ENCODE measurements at places on chromosomes 16 and 17.
A peak's percentile ranks its signal among the peaks of the same experiment; 100 is the strongest.

- no peaks in the 10 kb centered on the region for H3K36me3 ChIP-seq
- DNase-seq: no peak
- H3K27me3 ChIP-seq: no peaks in the 10 kb centered on the region
- no peaks in the 10 kb centered on the region for H3K4me1 ChIP-seq
- H3K4me3 ChIP-seq: no peak overlapping the region
Observed at GRCh38 chr17:75295201-75296158, 6.2 kb upstream of the SLC25A19 start.

- no peak overlapping the region for H3K4me3 ChIP-seq
- H3K36me3 ChIP-seq: no peaks in the 10 kb centered on the region
- H3K27ac ChIP-seq: peak overlapping the region; percentile 67
- DNase-seq: no peak
- peaks cover 43% of the 10 kb centered on the region for H3K27me3 ChIP-seq
Observed at GRCh38 chr17:58335779-58336455, 7.3 kb upstream of the TSPOAP1 start.

DNA sequence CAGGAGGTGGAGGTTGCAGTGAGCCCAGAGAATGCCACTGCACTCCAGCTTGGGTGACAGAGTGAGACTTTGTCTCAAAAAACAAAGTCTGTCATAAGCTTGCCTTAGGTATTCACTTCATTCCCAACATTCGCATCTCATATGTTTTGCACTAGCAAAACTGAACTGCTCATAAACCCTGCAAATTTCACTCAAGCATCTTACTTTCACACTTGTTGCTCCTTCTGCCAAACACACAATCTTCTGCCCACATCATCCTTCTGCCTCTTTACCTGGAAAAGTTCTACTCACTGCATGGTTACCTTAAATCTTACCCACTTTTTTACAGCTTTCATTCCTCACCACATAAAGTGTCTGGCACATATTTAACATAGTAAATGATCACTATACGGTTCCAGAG lies 152.5 kb downstream of the USP22 start:
- H3K36me3 ChIP-seq: no peaks in the 10 kb centered on the region
- peaks cover 29% of the 10 kb centered on the region for H3K27me3 ChIP-seq
- DNase-seq: no peak
- no peaks in the 10 kb centered on the region for H3K4me1 ChIP-seq

- peak overlapping the region; percentile 87 for H3K4me3 ChIP-seq
- peaks cover 15% of the 10 kb centered on the region for H3K36me3 ChIP-seq
- peaks cover 83% of the 10 kb centered on the region for H3K4me1 ChIP-seq
- H3K27me3 ChIP-seq: no peaks in the 10 kb centered on the region
- peak overlapping the region; percentile 94 for H3K27ac ChIP-seq
Observed at GRCh38 chr17:44120851-44121605, 2.4 kb downstream of the HDAC5 start.

DNA sequence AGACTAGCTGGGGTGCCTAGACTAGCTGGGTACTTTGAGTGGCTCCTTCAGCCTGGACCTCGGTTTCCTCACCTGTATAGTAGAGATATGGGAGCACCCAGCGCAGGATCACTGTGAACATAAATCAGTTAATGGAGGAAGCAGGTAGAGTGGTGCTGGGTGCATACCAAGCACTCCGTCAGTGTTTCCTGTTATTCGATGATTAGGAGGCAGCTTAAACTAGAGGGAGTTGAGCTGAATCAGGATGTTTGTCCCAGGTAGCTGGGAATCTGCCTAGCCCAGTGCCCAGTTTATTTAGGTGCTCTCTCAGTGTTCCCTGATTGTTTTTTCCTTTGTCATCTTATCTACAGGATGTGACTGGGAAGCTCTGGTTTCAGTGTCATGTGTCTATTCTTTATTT lies 8.4 kb upstream of the TMEM235 start:
- H3K36me3 ChIP-seq: no peaks in the 10 kb centered on the region
- peak overlapping the region; percentile 33 for H3K27ac ChIP-seq
- peaks cover 15% of the 10 kb centered on the region for H3K4me1 ChIP-seq
- no peak overlapping the region for H3K4me3 ChIP-seq

- peaks cover 19% of the 10 kb centered on the region for H3K27me3 ChIP-seq
- peak overlapping the region; percentile 97 for H3K27ac ChIP-seq
- H3K36me3 ChIP-seq: no peaks in the 10 kb centered on the region
- H3K4me1 ChIP-seq: peaks cover 66% of the 10 kb centered on the region
- DNase-seq: peak; percentile 39
- peak overlapping the region; percentile 89 for H3K4me3 ChIP-seq
Observed at GRCh38 chr16:73058616-73059409, 10.9 kb upstream of the ZFHX3 start.

DNA sequence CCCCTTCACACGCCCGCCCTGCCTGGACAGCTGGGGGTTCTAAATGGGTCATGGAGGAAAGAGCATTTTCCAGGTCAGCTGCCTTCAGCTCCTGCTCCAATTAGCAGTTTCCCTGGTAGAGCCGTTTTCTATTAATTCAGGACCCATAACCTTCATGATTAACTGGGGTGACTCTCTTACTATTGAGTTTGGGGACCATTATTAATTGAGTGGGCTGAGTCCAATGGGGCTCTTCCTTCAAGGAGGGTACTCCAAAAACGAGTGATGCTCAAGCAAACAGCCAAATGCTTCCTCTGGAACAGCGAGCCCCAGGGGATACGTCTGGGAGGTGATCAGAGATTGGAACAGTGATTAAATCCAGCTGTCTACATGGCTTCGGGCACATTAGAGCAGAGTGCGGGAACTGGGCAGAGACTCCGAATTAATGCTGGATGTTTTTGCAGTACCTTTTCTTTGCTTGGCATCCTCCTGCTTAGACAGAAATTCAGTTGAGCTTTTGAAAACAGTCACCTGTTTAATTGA lies 68.1 kb upstream of the CACNG3 start:
- H3K4me3 ChIP-seq: no peak overlapping the region
- H3K4me1 ChIP-seq: no peaks in the 10 kb centered on the region
- peaks cover 3% of the 10 kb centered on the region for H3K27me3 ChIP-seq
- H3K36me3 ChIP-seq: no peaks in the 10 kb centered on the region

Data from left ventricle myocardium inferior (tissue), 1 donor.